ENCODE measurements at places on chromosomes 3 and 15. TPM values are rescaled to one million over a fixed set of nuclear protein-coding genes. Genes with fewer than 3 reads are reported as not detected.

APBA2 gene
- total RNA-seq, result 1.2 TPM

PPP1R14D gene
- total RNA-seq, result 171 TPM

GOLGA8K gene
- not detected for total RNA-seq

SLC9A9 gene
- 2.7 TPM for total RNA-seq

PRR20G gene
- total RNA-seq, result not detected

SKOR1 gene
- 0.47 TPM for total RNA-seq

ADAMTS7 gene
- 2.4 TPM for total RNA-seq

NEDD4 gene
- total RNA-seq, result 10.4 TPM

ADGRG7 gene
- 15.6 TPM for total RNA-seq

LRRC2 gene
- total RNA-seq, result 1.5 TPM

PCSK6 gene
- total RNA-seq, result 36.4 TPM

SLC24A5 gene
- not detected for total RNA-seq

CHRNA5 gene
- 4.6 TPM for total RNA-seq

ZDHHC23 gene
- total RNA-seq, result 47.7 TPM

FBXO40 gene
- not detected for total RNA-seq

CPN2 gene
- total RNA-seq, result not detected

TMEM212 gene
- not detected for total RNA-seq

- no peak for DNase-seq
Observed at GRCh38 chr15:40776537-40777141, 6.9 kb downstream of the C15orf62 start.

DNA sequence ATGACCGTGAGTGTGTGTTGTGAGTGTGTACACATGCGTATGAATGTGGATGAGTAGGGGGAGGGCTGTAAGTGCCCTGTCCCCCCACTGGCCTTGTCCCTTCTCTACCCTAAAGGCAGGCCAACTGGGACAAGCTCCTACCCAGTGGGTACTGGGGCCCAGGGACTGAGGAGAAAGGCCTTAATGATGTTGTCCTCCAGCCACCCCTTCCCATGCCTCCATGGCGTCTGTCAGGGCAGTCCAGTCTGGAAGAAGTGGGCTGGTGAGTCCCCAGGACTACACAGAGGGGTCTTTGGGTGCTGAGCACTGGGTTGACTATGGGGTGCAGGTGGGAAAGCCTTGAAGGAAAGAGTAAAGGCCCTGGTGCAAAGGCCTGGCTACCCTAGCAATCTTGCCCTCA is 16.9 kb upstream of the CORO2B start:
- no peak for DNase-seq

DNA sequence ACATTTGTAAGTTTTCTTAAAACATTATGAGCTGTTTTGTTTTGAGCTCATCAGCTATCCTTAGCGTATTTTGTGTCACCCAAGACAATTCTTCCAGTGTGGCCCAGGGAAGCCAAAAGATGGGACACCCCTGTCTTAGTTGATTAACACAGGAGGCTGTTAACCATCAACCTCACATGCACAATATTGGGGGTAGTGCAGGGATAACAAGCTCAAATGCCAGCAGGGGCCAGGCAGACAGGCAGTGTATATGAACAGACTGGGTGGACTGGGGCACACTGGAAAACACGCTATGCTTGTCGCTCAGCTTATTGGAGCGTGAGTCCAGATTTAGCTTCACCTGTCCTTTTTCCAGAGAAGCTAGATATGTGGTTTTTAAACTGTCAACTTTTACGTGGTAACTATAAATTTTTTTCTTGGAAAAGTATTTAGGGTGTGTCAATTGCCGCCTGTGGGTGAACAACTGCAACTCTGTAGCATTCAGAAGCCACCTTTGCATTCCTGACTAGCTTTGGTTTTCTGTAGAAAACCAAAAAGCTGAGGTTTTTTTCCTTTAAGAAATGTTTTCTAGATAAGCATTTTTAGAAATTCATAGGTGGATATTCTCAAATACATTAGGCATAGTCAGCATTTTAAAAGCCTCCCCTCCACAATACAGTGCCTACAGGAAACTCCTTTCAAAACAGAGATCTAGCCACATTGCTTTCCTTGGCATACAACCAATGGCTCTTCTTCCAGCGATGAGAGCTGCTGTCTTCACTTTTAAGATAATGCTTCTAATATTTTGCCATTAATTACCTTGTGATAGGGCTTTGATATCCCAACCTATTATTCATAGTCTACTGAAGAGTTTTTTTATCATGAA is 14.6 kb downstream of the PSMD6 start:
- DNase-seq, result no peak

DNA sequence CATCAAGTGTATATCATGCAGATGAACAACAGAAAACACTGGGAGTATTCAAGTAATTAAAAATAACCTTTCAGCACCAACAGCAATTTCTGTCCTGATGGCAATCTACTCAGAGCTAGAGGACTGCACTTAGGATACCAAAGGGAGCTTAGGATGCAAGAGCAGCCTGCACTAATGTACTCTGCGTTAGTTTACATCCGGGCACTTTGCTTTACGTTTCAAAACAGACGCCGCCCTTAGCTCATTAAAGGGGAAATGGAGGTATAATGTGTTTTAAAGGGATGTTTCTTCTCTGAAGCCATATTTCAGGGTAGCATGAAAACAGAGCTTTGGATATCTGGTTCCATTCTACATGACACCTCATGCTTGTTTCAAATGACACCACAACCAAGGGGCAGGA is 14.0 kb upstream of the B3GNT5 start:
- DNase-seq, result no peak

DNA sequence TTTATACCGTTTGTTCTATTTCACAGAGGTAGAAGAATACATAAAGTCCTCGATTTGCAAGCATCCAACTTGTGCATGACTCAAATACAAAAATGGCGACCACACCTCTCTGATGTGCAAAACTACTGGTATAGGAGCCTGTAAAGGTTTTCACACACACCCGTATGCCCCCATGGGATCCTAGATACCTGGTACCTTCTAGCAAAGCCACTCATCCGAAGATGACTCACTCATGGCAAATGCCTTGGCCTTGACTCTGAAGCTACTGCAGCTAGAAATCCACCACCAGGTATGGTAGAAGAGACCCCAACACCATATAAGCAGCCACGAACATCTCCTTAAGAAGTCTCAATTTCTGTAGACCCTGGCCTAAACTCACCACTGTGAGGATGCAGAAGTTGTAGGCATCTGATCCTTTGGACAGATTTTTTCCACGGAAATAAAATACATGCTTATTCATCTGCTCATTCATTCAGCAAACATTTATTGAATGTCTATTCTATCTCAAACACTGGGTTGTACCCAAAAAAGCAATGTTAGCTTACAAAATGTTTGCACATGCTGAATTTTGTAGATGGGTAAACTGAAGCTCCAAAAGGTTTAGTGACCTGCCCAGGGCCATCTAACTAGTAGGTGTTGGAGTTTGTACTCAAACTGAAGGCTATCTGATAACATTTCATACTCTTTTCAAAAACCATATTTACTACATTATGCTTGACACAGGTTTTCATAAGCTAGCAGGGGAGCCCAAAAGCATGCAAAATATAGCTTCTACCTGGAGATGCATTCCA is 158.8 kb downstream of the RORA start:
- no peak for DNase-seq

DNA sequence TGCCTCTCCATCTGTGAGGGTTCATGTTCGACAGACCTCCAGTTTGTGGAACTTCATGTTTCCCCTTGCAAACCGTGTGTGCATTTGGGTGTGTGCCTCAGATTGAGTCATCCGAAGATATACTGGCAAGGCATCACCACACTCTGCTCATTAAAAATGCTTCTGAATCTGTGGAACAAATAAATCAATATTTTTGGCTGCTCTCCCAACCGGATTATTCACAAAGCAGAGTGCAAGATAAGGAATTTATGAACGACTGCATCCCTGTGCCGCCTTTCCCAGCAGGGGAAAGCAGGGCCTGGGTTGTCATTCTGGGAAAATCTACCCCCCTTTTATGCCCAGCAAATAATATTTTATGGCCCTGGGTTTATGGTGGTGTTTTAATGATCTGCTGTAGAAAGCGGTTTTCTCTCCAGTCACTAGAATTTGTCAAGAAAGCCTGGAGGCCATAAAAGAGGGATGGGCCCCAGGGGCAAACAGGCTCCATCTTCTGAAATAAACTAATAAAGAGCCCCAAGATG is 4.2 kb upstream of the WNT5A start:
- DNase-seq, result no peak

GRCh38 chr3:114376516-114377185 is 82.8 kb downstream of the TIGIT start:
- no peak for DNase-seq

DNA sequence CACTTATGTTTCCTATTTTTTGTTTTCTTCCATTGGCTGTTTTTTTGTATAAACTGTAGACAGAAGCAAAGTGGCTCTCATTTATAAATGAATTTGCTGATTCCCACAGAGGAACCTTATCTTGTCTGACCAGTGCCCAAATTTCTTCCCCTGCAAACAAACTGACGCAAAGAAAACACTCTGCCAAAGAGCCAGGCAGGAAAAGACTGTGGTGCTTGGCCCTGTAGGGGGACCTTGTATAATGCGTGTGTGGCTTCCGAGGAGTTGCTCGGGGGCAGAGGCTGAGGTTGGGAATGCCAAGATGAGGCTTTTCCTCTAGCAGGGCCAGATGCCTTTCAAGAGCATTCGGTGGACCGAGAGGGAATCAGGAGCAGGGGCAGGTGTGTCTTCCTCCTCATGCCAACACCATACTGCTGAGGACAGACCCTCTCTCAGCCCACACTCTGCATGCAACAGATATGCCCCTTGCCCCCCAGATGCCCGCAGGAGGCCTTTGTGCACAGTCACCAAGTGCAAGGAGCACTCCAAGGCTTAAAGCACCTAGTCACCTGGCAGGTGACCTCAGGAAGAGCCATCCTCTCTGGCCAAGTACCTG is 104.3 kb upstream of the ABHD17C start:
- no peak for DNase-seq

- no peak for DNase-seq
Observed at GRCh38 chr3:93962798-93963197, 10.9 kb downstream of the PROS1 start.

GRCh38 chr3:152961323-152961722 is 126.4 kb downstream of the P2RY1 start:
- DNase-seq, result no peak

- DNase-seq, result no peak
Observed at GRCh38 chr3:198030125-198030524, 70.1 kb downstream of the LMLN start.

- no peak for DNase-seq
Observed at GRCh38 chr3:23994244-23994569, 49.1 kb downstream of the NR1D2 start.

DNA sequence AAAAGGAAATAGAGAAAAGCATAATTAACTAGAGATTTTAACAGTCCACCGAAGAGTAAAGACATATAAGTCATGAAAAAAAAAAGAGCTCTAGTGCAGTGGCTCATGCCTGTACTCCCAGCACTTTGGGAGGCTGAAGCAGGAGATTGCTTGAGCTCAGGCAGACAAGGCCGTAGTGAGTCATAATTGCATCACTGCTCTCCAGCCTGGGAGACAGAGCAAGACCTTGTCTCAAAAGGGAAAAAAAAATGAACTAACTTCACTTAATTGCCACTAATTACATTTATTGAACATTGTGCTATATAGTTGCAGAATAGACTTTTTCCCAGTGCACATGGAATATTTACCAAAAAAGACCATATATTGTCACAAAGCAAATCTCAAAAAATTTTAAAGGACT is 221.8 kb downstream of the CBLB start:
- DNase-seq, result no peak

- no peak for DNase-seq
Observed at GRCh38 chr15:101138913-101139880, 112.7 kb downstream of the CHSY1 start.

- no peak for DNase-seq
Observed at GRCh38 chr3:31680072-31680870, 147.5 kb downstream of the STT3B start.

- DNase-seq, result no peak
Observed at GRCh38 chr15:62895139-62895866, 147.2 kb upstream of the TPM1 start.

DNA sequence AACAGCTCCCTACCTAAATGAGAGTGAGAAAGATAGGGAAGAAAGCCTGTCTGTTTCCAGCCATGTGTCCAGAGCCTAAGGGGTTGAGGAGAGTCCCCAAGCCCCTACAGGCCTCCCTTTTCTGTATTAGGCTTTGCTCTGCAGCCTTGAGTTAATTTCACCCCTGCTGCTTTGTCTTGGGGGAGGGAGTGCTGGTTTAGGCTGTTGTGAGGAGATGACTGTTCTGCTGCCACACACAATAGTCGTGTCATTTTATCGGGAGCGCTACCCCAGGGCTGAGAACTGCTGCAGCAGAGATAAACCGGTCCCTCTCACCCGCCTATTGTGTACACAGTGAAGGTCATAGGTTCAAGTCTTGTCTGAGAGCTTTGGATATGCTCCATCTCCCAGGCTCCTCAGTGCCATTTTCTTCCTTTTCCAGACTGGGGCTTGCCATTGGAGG is 1.4 kb downstream of the ZNF609 start:
- peak; percentile 27 for DNase-seq

DNA sequence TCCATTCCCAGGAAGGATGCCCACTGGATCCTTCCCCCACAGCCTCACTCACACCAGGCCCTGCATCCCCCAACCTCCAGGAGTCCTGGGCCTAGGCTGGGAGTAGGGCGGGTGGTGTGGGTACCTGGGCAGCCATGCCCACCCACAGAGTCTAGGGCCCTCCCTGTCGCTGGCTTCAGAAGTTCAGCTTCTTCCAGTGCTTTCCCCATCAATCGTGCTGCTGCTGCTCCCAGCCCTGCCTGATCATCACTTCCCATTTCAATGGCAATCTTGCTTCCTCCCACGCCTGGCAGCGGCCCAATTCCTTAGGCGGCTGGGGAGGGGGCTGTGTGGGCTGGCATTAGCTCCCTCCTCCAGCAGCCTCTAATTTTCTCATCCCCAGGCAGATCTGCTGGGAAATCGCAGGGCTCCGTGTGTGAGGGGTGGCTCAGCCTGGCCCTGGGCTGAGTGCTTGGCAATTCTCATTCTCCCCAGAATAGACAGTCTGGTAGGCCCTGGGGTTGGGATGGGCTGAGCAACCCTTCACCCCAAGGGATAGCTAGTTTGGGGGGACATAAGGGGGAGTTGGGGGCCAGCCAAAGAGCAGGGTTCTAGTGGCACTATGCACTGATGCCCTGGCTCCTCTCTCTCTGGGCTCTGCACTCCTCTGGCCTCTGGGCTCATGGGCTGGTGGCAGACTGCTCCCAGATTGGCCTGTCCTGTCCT is 66.4 kb downstream of the SCN5A start:
- no peak for DNase-seq

- DNase-seq, result peak; percentile 3
Observed at GRCh38 chr3:21484057-21484827, 266.8 kb downstream of the ZNF385D start.

DNA sequence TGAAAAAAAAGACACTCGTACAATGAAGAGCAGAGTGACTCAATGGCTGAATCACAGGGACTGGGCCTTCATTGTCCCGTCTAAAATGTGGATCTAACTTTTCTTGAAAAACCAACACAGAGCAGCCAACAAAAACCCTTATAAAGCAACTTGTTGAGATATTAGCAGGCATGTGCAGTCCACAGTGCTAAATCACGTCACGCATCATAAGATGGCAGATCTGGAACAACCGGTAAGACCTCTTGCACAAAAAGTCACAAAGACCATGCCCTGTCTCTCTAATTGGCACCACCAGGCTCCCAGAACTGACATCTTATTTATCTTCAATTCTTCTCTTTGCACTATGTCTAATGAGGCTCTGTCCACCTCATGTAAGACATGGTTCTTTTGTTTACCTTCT is 177.0 kb downstream of the MAGI1 start:
- DNase-seq, result no peak

- peak; percentile 69 for DNase-seq
Observed at GRCh38 chr15:77506311-77507142, 85.8 kb downstream of the HMG20A start.

GRCh38 chr3:48663489-48664312 is 1.0 kb upstream of the CELSR3 start:
- DNase-seq, result peak; percentile 97
